Gastroesophageal sphincter (tissue), 4 donors: ENCODE measurements at places on chromosomes 7 and 10.

GRCh38 chr10:46097576-46098317 lies 51.7 kb upstream of the MSMB start:
- ATAC-seq, result no peak

DNA sequence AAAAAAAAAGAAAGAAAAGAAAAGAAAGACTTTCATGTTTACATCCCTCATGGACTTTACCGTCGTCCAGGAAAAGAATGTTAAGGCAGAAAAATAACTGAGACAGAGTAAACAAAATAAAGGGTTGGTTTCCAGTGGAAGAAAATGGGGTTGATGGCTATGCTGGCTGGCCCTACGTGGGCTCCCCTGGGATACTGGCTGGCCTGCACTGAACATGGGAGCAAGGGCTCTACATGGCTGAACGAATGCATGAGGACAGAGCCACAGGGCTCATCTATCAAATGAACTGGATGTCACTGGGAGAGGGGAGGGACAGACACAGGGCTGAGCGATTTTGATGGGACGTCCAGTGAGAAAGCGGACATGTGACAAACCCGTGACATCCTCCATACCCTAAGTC lies 2.5 kb upstream of the UCMA start:
- no peak for ATAC-seq

GRCh38 chr10:124484031-124484430 lies 22.4 kb downstream of the LHPP start:
- no peak for ATAC-seq

- no peak for ATAC-seq
Measured at GRCh38 chr10:101595591-101596433, 7.7 kb downstream of the DPCD start.

- no peak for ATAC-seq
Measured at GRCh38 chr10:62446627-62447026, 72.5 kb downstream of the ZNF365 start.

- no peak for ATAC-seq
Measured at GRCh38 chr7:78020874-78021249, 222.3 kb downstream of the PHTF2 start.
